ENCODE measurements at places on chromosomes 7 and 10. TPM values are rescaled to one million over a fixed set of nuclear protein-coding genes. Genes with fewer than 3 reads are reported as not detected.

DNA sequence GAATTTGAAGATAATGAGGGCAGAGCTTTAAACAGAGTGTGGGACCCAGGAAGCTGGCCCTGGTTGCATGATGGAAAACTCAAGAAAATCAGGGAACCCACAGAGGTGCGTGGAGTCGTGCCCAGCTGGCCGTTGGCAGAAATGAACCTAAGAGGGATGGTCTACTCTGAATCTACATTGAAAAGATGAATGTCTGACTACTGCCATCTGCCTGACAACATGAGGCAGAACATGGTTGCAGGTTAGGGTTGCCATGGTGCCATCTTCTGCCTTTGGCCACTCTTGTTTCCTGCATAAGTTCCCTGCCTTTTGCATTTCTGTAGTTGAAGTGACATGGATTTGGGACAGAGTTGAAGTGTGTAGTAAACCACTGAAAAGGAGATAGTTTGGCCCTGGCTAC is 138.5 kb upstream of the COBL start:
- DNase-seq: no peak

- DNase-seq: no peak
Observed at GRCh38 chr7:4434306-4434705, 247.8 kb upstream of the FOXK1 start.

GRCh38 chr10:21650353-21650752 is 116.3 kb downstream of the MLLT10 start:
- DNase-seq: no peak

GRCh38 chr10:131584287-131584686 is 272.8 kb upstream of the TCERG1L start:
- DNase-seq: no peak

DNA sequence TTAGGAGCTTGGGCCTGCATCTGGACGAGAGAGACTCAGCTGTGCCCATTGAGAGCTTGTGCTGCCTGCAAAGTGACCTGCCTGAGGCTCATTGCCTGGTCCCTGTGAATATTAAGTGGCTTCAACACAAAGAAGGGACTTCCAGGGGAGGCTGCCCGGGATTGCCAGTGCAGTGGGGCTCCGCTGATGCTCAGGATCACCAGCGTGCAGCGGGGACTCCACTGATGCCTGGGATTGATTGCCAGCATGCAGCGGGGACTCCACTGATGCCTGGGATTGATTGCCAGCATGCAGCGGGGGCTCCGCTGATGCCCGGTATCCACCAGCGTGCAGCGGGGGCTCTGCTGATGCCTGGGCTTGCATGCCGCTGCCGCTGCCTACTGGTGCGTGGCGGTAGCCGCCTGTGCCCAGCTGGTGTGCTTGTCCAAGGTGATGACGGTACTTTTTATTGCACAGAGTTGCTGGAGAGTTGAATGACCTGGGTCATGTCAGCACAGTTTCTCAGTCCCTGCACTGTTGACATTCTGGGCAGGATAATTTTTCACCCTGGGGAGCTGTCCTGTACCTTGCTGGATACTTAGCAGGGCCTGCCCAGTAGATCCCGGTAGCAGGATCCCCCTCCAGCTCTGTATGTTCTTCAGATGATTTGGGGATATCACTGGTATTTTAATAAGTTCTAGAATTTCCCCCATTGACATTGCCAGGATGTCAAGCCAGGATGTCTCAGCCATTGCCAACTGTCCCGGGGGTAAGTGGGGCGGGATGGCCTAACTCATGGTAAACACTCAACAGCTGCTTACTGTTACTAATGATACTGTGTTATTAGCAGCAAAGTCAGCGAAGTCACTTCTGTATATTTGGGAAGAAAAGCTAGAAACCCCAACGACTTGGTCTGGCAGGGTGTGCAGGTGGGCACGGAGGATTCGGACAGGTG is 13.0 kb downstream of the DOCK1 start:
- no peak for DNase-seq

GRCh38 chr7:135169964-135170273 is 588 bp downstream of the CYREN start:
- DNase-seq: no peak

DNA sequence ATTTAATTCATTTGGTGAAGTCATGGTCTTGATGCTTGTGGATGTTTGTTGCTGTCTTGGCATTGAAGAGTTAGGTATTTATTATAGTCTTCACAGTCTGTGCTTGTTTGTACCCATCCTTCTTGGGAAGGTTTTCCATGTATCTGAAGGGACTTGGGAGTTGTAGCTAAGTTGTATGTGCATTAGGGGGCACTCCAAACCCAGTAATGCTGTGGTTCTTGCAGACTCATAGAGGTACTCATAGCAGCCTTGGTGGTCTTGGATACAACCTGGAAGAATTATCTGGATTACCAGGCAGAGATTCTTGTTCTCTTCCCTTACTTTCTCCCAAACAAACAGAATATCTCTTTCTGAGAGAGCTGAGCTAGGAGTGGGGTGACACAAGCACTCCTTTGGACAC is 93.2 kb downstream of the ADCYAP1R1 start:
- no peak for DNase-seq

DNA sequence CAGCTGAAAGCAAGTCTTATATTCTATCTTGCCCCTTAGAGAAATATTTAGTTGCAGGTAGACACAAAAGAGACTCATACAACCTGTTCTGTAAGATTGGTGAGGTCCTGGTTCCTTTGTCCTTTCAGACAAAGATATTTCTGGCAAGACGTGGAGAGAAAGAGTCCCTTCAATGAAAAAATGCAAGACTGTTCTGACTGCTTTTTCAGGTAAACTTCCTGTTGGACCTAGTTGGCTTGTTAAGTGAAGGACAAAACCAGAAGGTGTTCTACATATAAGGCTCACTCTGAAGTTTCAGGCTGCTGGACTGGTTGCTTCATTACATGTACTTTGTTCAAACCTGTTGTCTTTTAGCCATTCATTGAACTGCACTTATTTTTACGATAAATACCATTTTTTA is 119.0 kb upstream of the PTPRZ1 start:
- DNase-seq: no peak

DNA sequence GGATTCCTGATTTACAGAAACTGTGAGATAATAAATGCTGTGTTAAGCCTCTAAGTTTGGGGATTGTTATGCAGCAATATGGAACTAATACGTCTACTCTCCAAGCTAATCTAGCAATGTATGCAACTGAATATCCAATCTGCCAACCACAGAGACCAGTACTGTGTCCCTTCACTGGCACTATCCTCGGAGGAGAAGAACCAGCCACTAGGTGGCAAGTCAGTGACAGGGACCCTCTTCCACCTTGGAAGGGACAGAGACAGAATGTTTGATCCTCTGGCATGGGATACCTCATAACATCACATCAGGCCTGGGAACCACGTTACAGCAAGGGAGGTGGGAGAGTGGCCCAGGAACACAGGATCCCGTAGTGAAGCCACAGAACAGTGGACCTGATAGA is 96.4 kb downstream of the CREM start:
- DNase-seq: no peak

DNA sequence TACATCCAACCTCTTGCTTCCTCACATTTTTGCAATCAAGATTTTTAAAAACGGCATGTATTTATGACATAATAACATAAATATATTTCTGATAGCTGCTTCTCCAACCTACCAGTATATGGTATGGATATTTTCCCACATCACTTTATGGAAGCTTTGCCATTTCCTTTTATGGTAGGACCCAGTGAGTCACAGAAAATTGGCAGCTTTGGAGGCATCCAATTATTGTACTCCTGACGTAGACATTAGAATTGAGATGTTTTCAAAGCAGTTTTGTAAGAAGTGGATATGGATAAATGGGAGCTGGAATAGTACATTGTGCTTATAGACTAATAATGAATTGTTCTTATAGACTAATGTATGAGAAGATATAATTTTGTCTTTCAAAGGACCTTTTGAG is 23.8 kb upstream of the BICC1 start:
- DNase-seq: no peak

DNA sequence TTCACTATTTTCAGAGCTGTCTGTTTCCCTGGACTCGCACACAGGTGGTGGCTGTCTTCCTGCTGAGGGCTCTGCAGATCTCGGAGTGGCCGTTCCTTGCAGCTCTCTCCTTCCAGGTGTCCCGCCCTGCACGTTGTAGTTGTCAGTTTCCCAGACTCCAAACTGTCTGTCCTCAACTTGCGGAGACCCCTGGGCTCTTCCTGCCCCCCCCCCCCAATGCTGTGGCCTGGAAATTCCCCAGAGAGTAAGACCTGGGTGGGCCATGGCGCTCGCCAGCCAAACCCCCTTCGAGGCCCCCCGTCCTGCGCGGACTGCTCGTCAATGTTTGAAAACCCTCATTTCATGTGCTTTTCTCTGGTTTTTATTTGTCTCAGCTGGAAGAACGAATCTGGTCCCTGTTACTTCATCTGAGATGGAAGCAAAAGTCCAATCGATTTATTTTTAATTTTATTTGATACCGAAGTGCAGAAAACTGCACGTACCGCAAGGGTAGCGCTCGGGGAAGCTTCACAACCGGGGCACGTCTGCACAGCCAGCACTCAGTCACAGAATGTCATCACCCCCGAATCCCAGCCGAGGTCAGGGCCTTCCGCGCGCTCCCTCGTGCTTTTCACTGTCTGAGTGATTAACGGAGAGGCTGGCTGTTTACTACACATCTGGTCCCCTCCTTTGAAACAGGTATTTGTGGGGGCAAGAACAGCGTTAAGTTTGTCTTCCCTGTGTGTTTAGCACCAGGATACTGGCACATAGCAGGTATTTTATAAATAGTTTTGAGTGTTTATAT is 46.4 kb upstream of the NKX6-2 start:
- DNase-seq: no peak

DNA sequence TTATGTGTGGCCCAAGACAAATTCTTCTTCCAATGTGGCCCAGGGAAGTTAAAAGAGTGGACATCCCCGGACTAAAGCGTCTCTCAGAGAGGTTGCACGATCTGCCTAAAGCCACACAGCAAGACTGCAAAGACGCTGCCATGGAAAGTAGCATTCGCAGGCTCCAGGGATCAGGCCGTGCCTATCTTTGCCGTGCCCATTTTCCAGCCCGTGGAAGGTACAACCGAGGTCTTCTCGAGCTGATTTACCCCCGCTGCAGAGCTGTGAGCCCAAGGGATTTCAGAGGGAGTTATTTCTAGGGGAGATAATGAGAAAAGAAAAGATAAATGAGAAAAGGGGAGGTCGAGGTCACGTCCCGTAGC is 1.0 kb upstream of the NYAP1 start:
- DNase-seq: no peak

- DNase-seq: no peak
Observed at GRCh38 chr10:3465406-3465891, 292.9 kb upstream of the PITRM1 start.

DNA sequence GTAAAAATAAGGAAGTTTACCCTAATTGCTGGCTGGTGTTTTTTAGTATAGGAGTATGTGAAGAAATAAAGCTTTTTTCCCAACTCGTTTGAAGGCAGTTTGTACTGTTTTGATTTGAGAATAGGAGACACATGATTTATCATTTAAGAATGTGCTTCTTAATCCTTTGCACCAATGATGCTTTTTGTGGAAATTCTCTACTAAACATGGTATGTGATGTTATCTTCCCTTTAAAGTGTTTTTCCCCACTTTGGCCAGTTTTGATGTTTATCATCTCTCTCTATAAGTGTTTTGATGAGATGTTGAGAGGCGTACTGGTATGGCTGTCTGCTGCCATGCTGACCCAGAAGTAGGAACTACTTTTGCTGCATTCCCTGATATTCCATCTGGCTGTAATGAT is 85.1 kb downstream of the SUGCT start:
- peak; percentile 71 for DNase-seq

DNA sequence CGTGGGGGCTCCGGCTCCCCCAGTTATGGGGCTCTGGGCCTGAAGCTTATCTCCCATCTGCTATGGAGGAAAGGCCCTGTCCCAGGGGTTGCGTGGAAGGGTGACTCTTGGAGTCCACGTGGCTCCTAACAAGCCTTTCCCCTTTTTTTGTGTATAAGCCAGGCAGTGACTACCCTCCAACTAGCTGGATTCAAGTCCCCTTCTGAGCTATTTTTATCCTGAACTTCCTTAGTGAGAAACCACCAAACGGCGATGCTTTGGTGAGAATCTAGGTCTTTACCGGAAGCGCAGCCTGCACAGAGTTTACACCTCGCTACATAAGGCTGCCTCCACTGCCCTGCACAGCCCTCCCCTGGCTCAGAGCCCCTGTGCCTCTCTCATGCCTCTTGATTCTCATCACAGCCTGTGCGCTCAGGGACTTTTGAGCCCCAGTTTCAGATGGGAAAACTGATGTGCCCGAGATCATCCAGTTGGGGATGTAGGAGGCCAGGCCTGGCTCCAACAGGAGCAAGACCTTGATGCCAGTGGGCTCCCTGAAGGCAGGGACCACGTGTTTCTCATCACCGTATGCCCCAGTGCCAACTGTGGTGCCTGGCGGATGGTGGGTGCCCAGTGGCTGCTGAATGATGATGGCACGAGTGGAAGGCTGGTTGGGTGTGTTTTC is 102.3 kb upstream of the PPIF start:
- no peak for DNase-seq

DNA sequence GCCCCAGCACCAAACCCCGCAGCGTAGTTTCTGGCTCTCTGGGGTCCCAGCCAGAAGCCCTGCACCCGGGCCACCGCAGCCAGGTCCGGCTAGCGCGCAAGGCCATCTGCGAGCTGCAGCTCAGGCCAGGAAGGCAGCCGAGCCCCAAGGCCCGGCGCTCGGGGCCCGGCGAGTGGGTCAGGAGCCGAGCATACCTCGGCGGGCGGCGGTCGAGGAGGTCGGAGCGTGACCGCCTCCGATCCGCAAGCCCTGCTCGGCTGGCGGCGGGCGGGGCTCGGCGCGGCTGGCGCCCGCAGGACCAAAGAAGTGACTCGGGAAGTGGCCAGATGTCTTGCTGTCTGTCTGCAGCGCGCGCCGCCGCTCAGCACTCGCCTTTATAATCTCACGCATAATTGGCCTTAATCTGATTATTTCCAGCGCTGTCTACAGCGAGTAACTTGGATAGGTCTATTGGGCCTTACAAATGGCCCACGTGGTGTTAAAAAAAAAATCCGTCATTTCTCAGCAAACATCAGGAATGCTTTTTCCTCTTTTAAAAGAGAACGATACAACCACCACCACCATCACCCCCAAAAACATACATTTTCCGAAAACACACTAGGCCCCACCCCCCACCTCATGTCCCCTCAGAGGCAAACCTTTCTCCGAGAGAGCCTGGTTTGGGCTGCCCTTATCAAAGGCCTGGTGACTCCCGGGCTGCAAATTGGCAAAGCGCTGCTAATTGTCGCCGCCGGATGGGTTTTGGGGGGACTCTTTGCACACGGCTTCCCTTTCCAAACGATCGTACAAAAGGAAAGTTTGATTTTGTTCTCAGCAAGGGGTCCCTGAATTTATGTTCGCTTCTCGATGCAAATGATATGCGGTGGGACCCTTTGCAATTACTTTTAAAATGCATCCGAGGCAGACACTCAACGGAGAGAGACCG is at the start of gene DRGX:
Gene DRGX, minus strand, starts transcription at position 349 of the 925 bp plus-strand sequence. CDS start 649 bp downstream, outside the sequence.
- no peak for DNase-seq

GRCh38 chr7:2792856-2793487 is 51.1 kb downstream of the GNA12 start:
- no peak for DNase-seq

The LARP4B gene
- polyA plus RNA-seq: 51.4 TPM

The SPDYE2B gene
- 0.77 TPM for polyA plus RNA-seq

The NEUROD6 gene
- polyA plus RNA-seq: 0.17 TPM

The GPR85 gene
- 2.3 TPM for polyA plus RNA-seq

The ITGB8 gene
- 5.1 TPM for polyA plus RNA-seq

The EIF5AL1 gene
- polyA plus RNA-seq: 0.11 TPM

The CNNM2 gene
- 2.8 TPM for polyA plus RNA-seq

The MIOS gene
- polyA plus RNA-seq: 32.3 TPM

The ZNF488 gene
- polyA plus RNA-seq: 3.3 TPM

The PGAM1 gene
- polyA plus RNA-seq: 114 TPM
